ENCODE measurements at places on chromosomes 11 and 22.

GRCh38 chr11:59184691-59185339 is 12.9 kb downstream of the DTX4 start:
- no peak for DNase-seq

DNA sequence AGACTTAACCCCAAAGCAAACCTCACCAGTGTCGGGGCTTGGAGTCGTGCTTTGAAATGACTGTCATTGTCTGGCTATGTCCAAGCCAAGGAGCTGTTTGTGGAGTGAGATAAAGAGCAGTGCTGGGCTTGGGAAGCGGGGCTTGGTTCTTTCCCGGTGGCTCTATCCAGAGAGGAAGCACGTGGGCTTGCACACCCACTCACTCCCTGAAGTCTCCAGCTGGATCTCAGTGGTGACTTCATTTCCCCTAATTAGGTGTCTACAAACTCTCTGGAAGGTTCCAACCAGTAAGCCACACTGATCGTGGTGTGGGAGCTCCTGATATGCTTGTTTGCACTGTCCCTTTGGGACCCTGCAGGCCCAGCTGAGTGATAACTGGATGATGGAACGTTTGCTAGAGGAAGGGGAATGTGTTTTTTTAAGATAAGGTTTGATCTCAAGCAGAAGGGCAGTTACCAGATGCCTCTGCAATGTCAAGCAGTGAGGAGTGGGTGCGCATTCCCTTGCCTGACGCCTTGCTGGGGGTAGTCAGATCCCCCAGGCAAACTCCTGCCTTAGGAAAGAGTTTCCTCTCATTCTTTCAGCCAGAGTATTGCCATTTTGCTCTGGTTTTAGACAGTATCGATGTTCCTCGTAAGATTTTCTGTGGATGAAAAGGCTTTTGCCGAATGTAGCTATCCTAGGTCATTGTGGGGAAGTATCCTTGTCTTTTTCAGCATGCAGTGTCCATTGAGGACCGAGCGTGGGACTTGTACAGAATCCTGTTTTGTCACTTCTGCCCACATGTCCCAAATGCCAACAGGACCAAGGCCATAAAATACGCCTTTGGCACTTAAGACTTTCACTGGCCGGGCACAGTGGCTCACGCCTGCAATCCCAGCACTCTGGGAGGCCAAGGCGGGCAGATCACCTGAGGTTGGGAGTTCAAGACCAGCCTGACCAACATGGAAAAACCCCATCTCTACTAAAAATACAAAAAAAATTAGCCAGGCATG is 90.9 kb downstream of the MICAL2 start:
- no peak for DNase-seq

DNA sequence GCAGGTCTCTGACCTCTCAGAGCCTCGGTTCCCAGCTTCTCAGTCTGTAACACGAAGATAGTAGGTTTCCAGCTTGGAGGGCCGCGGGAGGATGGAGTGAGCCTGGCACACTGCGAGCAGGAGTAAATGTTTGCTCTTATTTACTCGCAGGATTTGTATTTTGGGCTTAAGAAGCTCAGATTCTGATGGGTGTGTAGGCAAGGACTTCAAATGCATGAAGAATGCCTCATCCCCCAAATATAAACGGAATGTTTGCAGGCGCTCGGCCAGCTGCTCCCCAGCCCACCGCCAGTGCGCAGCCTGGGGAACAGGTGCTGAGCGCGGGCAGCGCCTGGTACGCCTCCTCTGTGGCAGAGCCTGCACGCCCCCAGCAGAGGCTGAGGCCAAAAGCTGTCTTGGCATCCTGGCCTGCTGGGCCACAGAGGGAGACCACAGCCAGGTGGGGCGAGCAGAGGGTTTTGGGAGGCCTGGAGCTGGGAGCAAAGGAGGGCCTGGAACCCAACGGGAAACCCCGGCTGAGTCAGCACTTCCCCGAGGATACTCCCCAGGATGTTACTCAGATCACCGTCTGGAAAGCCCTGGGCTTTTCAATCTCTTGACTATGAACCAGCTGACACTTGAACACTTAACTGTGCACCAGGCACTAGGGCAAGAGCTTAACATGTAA is 9.4 kb downstream of the EHD1 start:
- no peak for DNase-seq

DNA sequence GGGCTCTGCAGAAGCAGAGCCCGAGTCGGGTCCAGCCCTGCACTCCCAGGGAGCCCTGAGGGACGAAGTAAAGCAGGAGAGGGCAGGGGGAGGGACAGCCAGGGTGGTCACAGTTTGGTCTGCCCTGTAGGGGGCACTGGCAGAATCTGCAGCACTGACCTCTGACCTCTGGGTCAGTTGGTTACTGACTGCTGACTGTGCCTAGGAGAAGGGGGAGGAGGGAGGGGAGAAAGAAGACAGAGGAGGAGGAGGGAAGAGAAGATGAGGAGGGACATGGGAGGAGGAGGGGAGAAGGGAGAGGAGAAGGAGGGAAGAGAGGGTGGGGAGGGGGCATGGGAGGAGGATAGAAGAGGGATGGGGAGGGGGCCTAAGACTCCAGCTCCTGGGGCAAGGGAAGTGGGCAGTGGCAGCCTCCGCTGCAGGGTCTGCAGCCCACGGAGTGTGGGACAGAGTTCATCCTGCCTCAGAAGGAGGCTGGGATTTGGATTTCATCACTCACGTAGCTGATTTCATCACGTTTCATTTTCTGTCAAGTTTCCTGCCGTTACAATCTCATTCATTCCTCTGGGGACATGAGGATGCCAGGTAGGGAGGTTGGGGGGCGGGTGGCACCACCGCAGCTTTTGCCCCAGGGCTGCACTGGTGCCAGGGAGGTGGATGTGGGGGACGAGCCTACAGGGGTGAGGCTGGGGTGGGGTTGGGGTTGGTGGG is 55.2 kb downstream of the FLRT1 start:
- no peak for DNase-seq

DNA sequence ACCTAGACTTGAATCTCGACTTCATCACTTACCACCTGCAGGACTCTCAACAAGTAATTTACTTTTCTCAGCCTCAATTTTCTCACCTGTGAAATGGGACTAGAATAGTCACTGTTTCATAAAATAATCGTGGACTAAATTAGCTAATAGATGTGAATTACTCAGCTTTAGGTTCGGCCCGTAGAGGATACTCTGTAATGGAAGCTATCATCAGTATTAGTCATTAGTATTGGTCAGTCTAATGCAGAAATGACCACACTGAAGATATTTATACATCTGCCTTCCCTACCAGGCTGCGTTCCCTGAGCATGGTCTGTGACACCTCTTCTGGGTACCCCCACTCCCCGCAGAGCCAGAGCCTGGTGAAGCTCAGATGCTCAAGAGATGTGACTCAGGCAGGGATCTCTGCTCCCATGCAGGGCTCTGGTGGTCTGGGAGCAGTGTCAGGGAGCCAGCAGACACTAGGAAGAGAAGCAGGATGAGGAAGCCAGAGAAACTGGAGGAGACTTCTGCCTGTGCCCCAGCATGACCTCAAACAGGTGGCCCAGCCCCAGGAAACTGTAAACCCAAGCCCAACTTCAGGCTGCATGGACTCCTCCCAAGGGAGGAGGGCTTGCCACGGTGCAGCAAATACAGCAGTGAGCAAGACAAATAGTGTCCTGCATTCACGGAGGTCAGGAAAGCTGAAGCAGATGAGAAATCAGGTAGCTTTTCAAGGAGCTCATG is 88.0 kb upstream of the E2F8 start:
- DNase-seq: no peak

DNA sequence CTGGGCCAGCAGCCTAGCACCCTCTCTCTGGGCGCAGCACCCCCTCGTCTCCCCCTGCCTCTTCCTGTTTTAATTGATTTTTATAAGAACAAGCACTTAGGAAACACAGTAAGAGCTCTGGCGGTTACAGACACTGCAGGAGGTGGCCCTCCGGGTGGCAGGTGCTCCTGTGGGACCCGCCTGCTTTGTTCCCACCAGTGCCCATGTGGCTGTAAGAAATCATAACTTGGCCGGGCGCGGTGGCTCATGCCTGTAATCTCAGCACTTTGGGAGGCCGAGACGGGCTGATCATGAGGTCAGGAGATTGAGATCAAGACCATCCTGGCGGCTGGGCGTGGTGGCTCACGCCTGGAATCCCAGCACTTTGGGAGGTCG is 18.4 kb downstream of the TSPAN4 start:
- DNase-seq: no peak

DNA sequence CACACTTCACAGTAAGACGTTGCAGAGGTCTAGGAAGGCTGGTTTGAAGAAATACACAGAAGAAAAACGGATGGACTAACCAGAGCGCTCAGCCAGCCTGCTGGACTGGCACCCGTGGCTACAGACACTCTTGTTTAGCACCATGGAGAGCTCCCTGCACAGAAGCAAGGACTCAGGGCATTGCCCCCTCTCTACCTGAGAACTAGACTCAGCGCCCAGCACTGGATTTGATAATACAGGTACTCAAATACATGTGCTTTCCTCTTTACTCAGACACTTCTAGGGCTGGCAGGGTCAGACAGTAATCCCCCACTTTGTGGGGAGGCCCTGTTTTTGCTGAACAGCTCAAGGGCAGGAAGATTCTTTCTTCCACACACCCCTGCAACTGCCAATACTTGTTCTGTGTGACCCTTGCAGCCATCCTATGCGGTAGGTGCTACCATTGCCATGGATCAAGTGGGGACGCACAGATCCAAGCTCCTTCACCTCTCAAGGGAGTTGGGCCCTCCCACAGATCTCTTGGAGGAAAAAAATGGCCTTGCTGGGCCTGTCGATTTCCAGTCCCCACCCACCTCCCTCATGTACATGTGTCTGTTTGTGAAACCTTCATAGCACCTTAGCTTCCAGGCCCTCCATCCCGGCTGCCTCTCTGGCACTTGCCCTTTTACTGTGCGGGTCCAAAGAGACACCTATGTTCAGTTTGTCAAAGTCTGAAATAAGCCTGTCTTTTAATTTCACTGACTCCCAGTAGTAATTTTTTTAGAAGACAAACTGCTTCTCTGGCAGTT is 5.1 kb upstream of the P2RX6 start:
- no peak for DNase-seq

- DNase-seq: no peak
Observed at GRCh38 chr11:116300232-116300631, 472.6 kb downstream of the BUD13 start.

- DNase-seq: no peak
Observed at GRCh38 chr11:73308961-73309919, 1.2 kb downstream of the ARHGEF17 start.

DNA sequence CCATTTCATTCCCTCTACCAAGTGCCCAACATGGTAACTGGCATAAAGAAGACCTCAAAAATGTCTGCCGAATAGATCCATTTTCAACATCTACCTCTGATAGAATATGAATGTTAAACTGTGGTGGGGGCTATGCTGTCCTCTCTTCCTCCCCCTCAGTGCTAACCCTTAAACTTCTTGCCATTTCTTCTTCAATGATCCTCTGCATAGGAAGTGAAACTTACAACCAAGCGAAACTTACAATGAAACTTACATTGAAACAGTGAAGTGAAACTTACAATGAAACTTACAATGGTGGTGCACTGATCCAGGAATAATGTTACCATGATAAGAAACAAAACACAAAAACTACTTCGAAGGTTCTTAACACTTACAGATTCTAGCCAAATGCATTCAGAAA is 4.7 kb downstream of the RTCB start:
- DNase-seq: no peak

DNA sequence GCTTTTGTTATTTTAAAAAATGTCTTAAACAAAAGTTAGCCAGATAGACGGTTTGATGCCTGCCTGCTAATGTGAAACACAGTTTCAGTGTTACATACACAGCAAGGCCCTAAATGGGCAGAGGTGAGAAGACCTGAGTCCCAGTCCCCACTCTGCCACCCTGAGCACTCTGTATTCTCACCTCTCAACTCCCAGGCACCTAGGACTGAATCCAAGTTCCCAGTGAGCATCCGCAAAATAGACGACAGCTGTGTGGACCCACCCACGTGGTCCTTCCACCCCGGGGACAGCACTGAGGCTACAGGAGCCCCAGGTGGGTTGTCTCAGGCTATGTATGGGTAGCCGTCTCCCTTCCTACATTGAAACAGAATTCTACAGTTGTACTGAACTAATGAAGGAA is 111.5 kb downstream of the RPL27A start:
- no peak for DNase-seq

- no peak for DNase-seq
Observed at GRCh38 chr11:64131683-64132190, 34.2 kb downstream of the MACROD1 start.

GRCh38 chr11:43578346-43579170 is 102.0 kb upstream of the HSD17B12 start:
- DNase-seq: no peak

- no peak for DNase-seq
Observed at GRCh38 chr11:33171251-33171650, 10.0 kb upstream of the CSTF3 start.

- no peak for DNase-seq
Observed at GRCh38 chr11:112558691-112559090, 298.0 kb upstream of the PLET1 start.

DNA sequence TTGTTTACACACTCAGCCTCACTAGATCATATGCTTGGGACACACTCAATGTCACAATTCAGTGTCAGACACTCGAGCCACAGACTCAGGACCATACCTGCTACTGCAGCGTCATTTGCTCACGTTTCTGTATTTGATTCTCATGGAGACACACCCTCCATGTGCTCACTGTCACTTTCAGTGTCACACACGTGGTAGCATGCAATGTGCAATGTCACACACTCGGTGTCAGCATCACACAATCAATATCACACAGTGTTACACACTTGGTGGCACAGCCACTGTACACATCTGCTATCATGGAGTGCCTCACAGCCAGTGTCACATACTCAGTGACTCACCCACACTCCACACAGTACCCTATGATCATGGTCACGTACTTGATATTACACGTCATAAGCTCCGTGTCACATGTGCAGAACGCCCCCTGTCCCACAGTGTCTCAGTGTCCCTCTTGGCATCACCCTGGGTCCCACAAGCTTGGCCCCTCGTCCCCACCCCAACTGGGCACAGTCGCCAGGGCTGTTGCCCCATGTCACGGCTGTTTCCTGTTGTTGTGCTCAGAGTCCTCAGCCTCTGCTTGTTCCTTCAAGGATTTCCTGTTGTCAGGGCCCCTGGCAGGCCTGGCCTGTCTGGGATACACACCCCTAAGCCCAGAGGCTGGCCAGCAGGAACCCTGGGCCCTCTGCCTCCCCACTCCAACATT is 49.6 kb downstream of the PDE2A start:
- no peak for DNase-seq

- DNase-seq: no peak
Observed at GRCh38 chr22:23752750-23753149, 1.5 kb downstream of the VPREB3 start.

GRCh38 chr11:66721939-66722338 is 7.1 kb downstream of the SPTBN2 start:
- DNase-seq: no peak

DNA sequence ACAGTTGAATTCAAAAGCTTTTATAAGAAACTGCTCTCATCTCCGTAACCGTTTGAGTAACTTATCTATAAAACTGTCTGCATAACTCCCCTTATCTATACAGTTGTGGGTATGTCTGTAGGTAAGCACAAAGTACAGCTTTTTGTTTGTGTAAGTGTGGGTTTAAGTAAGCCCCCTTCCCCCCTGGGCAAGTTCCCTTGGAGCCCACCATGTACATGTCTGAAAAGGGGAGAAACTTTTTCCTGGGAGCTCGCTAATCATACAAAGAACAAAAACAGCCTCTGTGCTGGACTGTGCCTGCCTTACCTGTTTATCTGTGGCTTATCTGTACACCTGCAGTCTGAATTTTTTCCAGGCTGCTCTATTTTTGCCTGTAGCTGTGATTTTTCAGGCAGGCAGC is 36.3 kb upstream of the TMEM45B start:
- DNase-seq: no peak

GRCh38 chr22:49211176-49211575 is 616.5 kb downstream of the BRD1 start:
- DNase-seq: no peak
